Aortic smooth muscle cell (primary cell): ENCODE measurements at places on chromosomes 2 and 18. TPM values are rescaled to one million over a fixed set of nuclear protein-coding genes. Genes with fewer than 3 reads are reported as not detected.

Gene DLX2
- 0.12 and 0.13 TPM in 2 replicates for total RNA-seq

Gene KCNK3
- 3.7 and 8.2 TPM in 2 replicates for total RNA-seq

Gene RUFY4
- not detected in 2 replicates for total RNA-seq

Gene BMP10
- total RNA-seq, result not detected in 2 replicates

Gene ARHGAP15
- 0.31 TPM in 1 of 2 replicates, not detected in the other for total RNA-seq

Gene STARD6
- total RNA-seq, result 0.44 and 0.53 TPM in 2 replicates

Gene TUBB8B
- total RNA-seq, result not detected in 2 replicates

Gene TCF23
- total RNA-seq, result not detected in 2 replicates

Gene AGXT
- not detected in 2 replicates for total RNA-seq

Gene IGFBP2
- total RNA-seq, result 807 and 1,153 TPM in 2 replicates

Gene IL36RN
- total RNA-seq, result not detected in 2 replicates

Gene ABCB11
- not detected in 2 replicates for total RNA-seq

Gene SCYGR4
- total RNA-seq, result not detected in 2 replicates

Gene STPG4
- total RNA-seq, result 0.44 and 0.53 TPM in 2 replicates

Gene IGFBP5
- total RNA-seq, result 139 and 270 TPM in 2 replicates

Gene INPP5D
- total RNA-seq, result 0.53 and 0.56 TPM in 2 replicates

Gene ALKAL2
- not detected in 2 replicates for total RNA-seq

Gene CRYBA2
- total RNA-seq, result not detected in 2 replicates

Gene SP5
- total RNA-seq, result not detected in 2 replicates

Gene MEP1B
- total RNA-seq, result not detected in 2 replicates

Gene CLEC4F
- total RNA-seq, result not detected in 2 replicates

Gene TUBA4B
- total RNA-seq, result not detected in 2 replicates

Gene AFF3
- under 0.01 TPM in 1 of 2 replicates, not detected in the other for total RNA-seq

Gene TLX2
- total RNA-seq, result 0.06 TPM in 1 of 2 replicates, not detected in the other

Gene TPO
- not detected in 2 replicates for total RNA-seq

Gene IL1RN
- not detected in 2 replicates for total RNA-seq

Gene SLC8A1
- 11.6 and 31.2 TPM in 2 replicates for total RNA-seq

Gene CREG2
- 0.37 and 1.1 TPM in 2 replicates for total RNA-seq

Gene MERTK
- 4.9 and 5.4 TPM in 2 replicates for total RNA-seq

Gene GALR1
- total RNA-seq, result not detected in 2 replicates

Gene MC4R
- total RNA-seq, result not detected in 2 replicates

Gene SERPINB4
- total RNA-seq, result not detected in 2 replicates

Gene UPP2
- total RNA-seq, result not detected in 2 replicates

Gene FAP
- total RNA-seq, result 91.9 and 141 TPM in 2 replicates

Gene TDRD15
- total RNA-seq, result not detected in 2 replicates

Gene NAT8
- not detected in 2 replicates for total RNA-seq

Gene GNLY
- not detected in 2 replicates for total RNA-seq

Gene ANKRD30B
- not detected in 2 replicates for total RNA-seq

Gene TPRKB
- 22.2 and 23.6 TPM in 2 replicates for total RNA-seq

Gene GREB1
- 0.12 and 0.40 TPM in 2 replicates for total RNA-seq

Gene MROH2A
- total RNA-seq, result not detected in 2 replicates

Gene DHRS9
- not detected in 2 replicates for total RNA-seq

Gene LYPD1
- total RNA-seq, result 11.4 and 21.7 TPM in 2 replicates

Gene TSPYL6
- not detected in 2 replicates for total RNA-seq

Gene TUBA3E
- total RNA-seq, result not detected in 2 replicates

Gene NOSTRIN
- total RNA-seq, result under 0.01 TPM in 1 of 2 replicates, not detected in the other

Gene SCN1A
- total RNA-seq, result 0.13 and 0.25 TPM in 2 replicates

Gene ELOA2
- not detected in 2 replicates for total RNA-seq

Gene GMCL1
- 7.0 TPM in 2 replicates for total RNA-seq

Gene CMPK2
- 1.6 and 2.1 TPM in 2 replicates for total RNA-seq

Gene SERPINB8
- total RNA-seq, result 20.1 and 21.6 TPM in 2 replicates

Gene POTEI
- not detected in 2 replicates for total RNA-seq

Gene FNDC4
- total RNA-seq, result 87.1 and 98.2 TPM in 2 replicates

Gene CXCR1
- total RNA-seq, result not detected in 2 replicates
